NB4 (cell line): ENCODE measurements at places on chromosomes 5 and 9.

GRCh38 chr5:178201221-178201926 is 3.0 kb upstream of the HNRNPAB start:
- DNase-seq: no peak

DNA sequence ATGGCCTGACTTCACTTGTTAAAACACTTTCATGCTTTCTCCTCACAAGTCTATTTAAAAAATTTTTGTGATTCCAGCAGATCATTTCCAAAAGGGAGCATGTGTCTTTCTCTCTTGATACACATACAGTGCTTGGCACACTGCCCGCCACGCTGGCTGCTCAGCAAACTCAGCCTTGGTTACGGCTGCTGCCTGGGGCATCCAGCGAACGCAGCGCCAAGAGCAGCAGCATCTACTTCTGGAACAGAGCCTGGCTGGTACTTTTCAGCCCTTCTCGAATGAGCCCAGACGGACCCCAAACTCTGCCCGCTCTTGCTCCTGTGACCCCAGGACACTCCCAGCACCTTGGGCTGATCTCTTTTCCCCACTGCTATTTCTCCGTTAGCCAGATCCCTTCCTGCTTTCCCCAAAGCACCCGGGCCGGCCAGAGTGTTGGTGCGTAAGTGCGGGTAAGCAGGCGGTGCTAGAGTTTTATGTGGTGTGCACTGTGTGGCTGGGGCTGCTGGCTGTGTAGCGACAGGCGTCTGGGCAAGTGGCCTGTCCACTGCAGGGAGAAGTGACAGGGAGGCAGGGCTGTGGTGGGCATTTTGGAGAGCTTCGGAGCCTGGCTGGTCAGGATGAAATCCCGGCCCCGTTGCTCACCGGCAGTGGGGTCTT is 73.2 kb downstream of the SH3PXD2B start:
- no peak for DNase-seq

GRCh38 chr9:126171641-126172040 is 155.0 kb upstream of the MVB12B start:
- DNase-seq: no peak

- no peak for DNase-seq
Measured at GRCh38 chr5:168234133-168234532, 57.3 kb upstream of the WWC1 start.

GRCh38 chr5:64874753-64875152 is 106.0 kb downstream of the CWC27 start:
- no peak for DNase-seq
